Mammary epithelial cell (primary cell): ENCODE measurements at places on chromosomes 16 and 17. TPM values are rescaled to one million over a fixed set of nuclear protein-coding genes. Genes with fewer than 3 reads are reported as not detected.

DNA sequence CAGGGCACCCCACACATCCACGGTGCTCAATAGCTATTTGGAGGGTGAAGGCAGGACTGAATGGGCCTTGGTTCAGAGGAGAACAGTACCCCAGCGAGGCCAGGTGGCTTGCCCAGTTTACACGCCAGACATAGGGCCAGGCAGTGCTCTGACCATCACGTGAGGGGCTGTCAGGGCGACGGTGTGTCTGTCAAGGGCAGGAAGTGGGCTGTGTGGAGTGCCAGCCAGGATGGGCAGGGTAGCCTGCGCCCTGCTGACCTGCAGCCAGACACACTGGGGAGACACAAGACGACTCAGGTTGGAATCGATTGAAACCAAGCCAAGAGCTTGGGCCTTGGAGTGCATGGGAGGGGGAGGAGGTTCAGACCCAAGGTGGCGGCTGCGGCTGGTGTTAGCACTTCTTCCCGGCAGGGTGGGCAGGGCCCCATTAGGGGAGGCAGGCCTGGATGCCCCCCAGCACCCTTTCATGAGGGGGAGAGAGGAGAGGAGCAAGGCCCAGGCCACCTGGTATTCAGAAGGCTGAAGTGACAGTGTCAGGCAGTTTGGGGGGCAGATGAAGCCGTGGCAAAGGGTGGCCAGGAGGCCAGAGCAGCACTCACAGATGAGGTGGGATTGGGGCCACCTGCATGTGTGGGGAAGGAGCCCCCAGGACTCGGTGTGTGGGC is 68.2 kb downstream of the SREBF1 start:
- no peak for DNase-seq

- no peak for DNase-seq
Observed at GRCh38 chr17:73748508-73748907, 104.3 kb upstream of the SDK2 start.

- no peak for DNase-seq
Observed at GRCh38 chr17:66343531-66344078, 41.2 kb downstream of the PRKCA start.

GRCh38 chr16:81987121-81987520 is 24.1 kb downstream of the SDR42E1 start:
- DNase-seq = no peak

DNA sequence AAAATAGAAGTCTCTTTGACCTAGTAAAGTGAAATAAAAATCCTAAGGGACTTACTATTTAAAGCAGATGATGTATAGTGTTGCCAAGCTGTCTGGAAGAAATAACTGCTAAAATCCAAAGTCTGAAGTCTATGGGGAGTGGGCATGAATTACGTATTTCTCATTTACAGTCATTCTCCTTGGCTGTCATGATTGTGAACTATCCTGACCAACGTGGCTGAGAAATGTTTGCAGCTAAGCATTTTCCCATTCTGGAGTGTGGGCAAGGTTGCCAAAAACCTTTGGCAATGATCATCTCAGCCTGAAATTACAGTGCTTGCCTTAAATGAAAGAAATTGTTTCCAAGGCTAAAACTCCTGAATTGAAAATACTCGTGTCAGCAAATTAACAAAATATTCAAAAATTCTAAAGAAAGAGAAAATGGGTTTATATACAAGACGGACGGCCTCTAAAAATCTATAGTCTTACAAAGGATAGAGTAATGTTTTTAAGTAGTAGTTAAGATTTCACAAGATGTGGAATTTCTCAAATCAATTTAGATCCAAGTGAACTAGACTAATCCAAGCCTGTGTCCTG is 77.0 kb downstream of the CACNG1 start:
- no peak for DNase-seq

The PRDM7 gene
- total RNA-seq = not detected in 2 replicates

The LPO gene
- total RNA-seq = not detected

The PTGES3L gene
- 2.3 TPM for total RNA-seq
